ENCODE measurements at places on chromosomes 7 and 10.

DNA sequence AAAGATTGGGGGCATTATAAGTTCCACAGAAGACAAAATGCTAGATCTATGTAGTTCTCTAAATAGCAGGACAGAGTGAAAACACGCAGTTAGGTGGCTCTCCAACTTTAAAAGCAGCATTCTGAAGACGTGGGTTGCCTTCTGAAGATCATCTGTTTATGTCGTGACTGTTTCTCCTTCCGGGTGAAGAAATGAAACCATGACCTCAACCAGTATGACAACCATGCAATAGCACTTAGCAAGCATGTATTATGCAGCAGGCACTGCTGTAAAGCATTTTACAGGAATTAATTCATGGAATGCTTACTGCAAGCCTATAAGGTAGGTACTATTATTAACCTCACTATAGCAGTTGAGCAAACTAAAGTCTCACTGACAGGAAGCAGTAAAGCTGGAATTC, 125.2 kb downstream of the SLC25A13 start:
- no peak for DNase-seq

DNA sequence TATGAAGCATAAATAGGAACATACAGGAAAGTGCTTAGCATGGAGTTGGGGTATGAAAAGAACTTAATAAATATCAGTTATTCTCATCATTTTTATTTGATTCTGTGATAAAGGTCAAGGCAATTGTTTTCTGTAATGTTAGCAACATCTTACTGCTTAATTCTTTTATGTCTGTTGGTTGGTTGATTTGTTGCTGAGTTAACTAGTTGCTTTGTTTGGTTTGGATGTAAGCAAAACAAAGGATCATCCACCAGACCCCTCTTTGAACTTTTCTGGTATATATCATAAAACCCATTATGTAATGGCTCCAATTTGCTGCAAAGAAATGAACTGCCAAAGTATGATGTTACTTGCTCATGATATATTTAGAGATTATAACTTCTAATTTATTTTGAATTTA, 44.5 kb downstream of the CH25H start:
- no peak for DNase-seq

GRCh38 chr10:6128087-6128486, 39.3 kb downstream of the RBM17 start:
- DNase-seq = no peak

DNA sequence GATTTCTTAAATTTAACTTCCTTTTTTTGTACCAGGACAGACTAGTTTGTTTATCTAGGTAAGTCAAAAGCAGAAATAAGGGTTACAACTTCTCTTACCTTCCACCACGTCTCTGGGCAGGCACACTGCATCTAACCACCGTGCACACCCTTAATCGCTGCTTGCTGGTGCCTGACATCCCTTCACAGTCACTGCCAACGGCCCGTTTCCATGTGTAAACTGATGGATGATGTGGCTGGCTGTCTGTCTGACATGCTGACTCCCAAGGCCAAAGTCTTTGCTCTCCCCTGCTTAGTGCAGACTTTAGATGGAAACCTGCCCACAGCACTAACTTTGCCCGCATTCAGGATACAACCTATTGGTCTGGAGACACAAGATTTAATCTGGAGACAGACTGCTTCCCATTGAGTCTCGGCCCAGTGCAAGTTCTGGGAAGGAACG, 1.1 kb downstream of the TMEM273 start:
- DNase-seq = no peak

DNA sequence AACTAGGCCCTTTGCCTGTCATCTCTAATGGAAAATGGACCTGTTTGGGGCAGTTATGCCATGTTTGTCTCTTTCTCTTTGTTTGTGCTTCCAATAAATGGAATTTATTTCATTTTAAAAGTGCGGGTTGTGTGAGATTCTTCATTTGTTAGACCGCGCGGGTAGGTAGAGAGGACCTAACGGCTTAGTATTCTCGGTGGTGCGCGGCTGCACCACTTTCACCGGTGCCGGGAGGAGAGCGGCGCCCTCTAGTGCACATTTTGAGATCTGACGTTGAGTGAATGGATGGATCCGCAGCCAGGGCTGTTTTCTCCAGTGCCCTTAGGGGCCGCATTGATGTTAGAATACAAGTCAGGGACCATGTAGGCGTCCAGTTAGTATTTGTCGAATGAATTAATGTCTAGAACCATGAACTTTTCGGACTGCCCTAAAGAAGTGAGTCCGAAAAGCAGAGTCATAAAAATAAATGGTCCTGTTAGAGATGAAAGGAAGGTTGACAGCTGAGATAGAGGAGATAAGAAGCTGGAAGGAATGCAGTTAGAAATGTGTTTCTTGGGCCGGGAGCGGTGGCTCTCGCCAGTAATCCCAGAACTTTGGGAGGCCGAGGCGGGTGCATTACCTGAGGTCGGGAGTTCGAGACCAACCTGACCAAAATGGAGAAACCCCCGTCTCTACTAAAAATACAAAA, 29.3 kb upstream of the GIMAP8 start:
- DNase-seq = peak; percentile 78

DNA sequence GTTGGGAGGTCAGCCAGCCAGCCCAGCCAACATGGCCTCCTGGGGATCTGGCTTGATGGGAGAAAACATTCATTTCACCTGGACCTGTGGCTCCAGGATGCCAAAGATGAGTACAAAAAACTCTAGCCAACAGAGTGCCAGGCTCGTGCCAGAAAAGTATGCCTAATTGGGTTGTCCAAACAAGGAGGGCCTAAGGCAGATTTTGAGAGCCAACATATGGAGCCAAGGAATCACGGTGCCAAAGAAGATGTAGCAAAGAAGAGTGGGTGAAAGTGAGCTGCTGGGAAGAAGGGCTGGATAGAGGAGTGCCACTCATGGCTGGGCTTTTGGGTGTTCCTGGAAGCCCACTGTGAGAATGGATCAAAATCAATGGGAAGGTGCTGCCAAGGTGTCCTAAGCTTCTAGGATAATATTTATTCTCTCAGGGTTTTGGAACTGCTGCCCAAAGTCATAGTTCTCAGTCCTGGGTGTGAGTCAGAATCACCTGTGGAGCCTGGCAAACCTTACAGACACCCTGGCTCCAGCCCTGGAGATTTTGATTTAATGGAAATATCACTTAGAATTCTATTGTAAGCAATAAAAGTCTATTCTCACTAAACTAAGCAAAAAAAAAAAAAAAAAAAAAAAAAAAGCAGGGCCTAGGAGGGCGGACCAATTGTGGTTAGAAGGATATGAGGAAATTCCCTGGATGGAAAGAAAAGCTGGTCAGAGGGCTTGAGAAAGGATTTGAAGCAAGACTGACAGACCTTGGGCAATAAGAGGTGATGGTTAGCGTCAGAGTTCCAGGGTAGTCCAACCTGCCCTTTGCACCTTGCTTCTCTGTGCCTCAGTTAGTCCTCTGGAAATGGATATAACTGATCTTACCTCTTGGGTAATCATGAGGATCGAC, 182.2 kb upstream of the PRR15 start:
- DNase-seq = no peak

- DNase-seq = no peak
Observed at GRCh38 chr10:79984851-79985250, 35.9 kb upstream of the SFTPD start.

All from activated CD8-positive, alpha-beta memory T cell treated with anti-CD3 and anti-CD28 coated beads for 1 hour (primary cell).